ENCODE measurements at places on chromosomes 5 and 9.

DNA sequence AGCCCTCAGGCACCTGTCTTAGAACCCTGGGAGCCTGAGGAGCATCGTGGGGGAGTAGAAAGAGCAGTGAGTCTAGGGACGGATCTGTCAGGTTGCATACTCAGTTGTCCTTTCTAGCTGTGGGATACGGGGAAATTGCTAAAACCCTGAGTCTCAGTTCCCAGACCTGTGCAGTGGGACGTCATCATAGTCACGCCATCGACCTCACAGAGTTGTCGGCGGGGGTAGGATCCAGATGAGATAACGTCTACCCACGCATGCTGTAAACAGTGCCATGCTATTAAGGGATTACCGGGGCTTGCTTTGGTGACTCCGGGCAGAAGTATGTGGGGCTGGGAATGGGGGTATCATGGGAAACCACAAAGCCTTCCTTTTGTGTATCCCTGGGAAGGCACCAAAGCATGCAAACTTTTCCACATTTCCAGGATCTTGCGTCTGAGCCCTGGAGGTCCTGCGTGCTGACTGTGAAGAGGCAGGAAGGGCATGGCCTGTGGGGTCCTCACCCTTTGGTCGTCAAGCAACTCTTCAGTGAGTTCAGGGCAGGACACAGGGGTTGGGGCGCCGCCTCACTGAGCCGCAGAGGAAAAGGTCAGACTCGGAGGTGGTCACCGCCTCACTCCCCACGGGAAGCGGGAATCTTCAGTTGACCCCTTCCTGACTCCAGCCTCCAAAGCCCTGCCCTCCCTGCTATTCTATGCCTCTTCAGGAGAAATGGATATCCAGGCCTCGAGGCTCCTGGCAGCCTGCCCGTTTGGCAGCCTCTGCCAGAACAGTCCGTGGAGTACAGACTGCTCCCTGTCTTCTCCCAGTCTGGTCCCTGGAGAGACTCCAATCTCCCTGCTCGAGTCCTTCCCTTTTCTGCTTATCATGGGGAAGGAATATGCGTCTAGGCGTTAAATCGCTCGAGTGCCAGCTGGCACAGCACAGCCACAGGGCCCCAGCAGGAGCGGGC lies 186.8 kb upstream of the KLF9 start:
- no peak for DNase-seq

- no peak for DNase-seq
Observed at GRCh38 chr5:96516631-96517071, 83.6 kb upstream of the PCSK1 start.

DNA sequence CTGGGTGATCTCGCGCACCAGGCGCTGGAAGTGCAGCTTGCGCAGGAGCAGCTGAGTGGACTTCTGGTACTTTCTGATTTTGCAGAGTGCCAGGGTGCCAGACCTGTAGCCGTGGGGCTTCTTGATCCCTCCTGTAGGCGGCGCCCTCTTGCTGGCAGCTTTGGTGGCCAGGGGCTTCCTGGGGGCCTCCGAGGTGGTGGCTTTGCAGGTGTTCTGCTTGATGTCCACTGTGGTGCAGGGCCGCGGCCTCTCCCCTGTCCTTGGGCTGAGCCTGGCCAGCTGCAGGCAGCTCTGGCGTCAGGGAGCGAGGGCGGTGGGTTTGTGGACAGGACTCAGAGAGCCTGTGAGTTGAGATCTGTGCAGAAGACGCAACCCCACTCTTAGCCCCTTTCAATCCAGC lies 36.1 kb downstream of the TAF11L14 start:
- no peak for DNase-seq

DNA sequence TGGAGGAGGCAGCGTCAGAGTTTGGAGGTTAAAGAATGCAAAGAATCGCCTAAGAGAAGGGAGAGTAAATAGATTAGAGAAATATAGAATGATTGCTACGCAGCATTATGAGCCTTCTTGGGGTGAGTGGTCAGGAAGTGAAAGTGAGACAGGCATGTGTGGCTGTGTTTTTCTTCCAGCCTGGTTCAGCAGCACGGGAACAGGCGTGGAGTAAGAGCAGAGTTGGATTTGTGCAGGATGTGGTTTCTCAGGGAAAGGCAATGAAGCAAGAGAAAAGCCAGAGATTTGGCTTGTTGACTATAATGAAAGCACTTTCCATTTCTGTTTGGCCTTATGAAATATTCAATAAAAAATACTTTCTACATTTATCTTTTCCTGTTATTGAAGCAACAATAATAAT lies 34.3 kb upstream of the FRMD3 start:
- DNase-seq = no peak

DNA sequence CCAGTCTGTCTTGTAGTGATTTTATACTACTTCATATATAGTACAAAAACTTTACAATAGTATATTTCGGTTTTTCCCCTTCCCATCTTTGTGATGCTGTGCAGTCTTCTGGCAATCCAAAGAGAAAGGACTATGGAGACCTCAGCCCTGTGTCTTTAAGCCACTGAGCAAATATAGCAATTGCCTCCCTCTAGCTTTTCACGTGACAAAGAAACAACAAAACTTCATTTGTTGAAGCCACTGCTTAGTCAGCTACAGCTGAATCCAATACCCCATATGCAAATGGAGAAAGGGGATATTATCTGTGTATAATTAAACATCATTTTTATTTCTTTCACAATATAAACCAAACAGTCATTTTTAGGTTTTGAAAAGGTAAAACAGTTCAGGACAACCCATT lies 142.8 kb upstream of the STK32A start:
- no peak for DNase-seq

DNA sequence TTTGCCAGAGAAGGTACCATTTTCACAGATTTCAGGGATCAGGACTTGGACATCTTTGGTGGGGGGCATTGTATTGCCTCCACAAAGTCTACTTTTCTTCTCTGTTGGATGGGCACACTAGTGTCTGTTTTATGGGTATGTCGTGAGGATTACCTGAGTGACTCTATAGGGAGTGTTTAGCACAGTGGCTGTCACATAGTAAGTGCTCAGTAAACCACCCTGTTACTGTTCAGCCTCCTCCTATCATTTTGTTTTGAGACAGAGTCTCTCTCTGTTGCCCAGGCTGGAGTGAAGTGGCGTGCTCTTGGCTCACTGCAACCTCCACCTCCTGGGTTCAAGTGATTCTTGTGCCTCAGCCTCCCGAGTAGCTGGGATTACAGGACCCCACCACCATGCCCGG lies 2.4 kb upstream of the PRRC2B start:
- no peak for DNase-seq

DNA sequence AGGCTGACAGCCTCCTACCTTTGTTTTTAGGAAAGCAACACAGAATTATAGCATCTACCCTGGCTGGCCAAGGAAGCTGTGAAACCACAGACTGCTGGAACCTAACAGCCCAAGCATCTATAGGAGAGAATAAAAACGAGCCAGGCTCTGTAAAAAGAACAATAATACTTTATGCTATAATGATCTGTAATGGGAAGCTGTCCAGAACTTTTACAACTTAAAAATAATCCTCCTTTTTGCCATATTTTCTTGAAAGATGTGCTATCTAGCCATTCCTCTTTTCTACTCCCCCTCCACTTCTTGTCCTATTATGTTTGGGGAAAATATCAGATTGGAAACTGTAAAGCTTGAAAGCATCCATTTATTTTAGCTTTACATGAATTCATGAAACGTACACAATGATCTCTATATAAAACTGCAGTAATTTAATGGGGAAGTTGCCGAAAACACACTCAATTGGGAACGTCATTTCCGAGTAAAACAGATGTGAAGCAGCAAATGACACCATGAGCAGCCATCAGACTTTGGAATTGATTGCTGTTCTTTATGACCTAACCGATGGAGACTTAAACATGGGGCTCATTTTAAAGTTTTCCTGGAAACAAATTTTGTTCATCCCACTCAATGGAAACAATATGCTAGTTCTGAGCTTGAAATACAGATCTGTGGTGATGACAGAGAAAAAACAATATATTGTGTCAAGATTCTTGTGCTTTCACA lies 450.3 kb upstream of the CLINT1 start:
- DNase-seq = no peak

DNA sequence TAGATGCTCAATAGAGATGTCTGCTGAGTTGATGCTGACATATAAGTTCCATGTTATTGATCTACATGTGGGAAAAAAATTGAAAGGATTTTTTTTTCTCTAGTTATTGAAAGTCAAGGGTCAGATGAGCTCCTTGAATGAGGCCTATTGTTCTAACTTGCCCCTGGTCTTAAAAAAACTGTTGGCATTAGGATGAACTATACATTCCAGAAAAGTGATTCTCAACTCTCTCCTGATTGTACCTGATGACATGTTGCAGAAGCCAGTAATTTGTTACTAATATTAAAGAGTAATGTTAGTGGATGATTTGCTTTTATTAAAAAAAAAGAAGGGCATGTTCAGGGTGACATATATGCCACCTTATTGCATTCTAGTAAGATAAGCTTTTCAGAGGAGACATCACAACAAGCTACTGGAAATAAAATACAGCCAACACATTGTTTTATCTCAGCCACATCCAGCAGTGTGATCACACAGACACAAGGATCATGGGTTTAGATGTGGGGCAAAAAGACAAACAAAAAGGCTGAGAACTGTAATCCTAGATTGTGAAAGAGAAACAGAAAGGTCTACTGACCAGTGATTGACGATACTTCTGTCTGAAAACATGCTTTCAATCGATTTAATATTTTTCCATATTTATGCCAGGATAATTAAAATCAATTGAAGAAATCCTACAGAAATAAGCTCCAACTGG lies 1314.1 kb upstream of the C9orf72 start:
- DNase-seq = no peak

GRCh38 chr5:150523472-150524350 lies 15.8 kb downstream of the NDST1 start:
- peak; percentile 35 for DNase-seq

DNA sequence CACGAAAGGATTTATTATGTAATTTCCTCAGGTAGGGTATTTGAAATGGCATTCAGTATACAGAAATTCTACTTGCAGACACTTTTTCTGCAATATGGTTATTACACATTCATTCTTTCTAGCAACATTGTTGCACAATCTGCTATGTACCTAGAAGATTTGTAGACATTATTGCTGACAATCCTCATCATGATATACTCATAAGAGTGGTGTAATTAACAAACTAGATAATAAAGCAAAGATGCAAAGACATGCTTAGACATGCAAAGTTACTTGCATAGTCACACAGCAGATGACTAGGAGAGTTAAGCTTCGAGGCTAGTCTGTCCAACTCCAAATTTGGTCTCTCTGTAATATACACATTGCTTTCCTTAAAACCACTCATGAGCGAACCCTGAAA lies 317.1 kb downstream of the ASTN2 start:
- no peak for DNase-seq

DNA sequence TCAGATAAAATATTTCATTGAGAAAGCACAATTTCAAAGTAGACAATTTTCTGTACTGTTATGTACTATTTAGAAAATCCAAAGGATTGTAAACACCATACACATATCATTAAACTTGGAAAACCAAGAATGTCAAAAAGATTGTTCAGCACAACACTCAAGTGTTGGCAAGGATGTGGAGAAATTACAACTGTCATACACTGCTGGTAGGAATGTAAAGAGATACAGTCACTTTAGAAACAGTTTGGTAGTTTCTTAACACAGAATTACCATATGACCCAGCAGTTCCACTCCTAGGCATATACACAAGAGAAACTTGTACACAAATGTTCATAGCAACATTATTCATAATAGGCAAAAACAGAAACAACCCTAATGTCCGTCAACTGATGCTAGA lies 71.2 kb downstream of the OR2K2 start:
- DNase-seq = no peak

GRCh38 chr9:137521405-137521985 lies 28.7 kb downstream of the PNPLA7 start:
- no peak for DNase-seq

DNA sequence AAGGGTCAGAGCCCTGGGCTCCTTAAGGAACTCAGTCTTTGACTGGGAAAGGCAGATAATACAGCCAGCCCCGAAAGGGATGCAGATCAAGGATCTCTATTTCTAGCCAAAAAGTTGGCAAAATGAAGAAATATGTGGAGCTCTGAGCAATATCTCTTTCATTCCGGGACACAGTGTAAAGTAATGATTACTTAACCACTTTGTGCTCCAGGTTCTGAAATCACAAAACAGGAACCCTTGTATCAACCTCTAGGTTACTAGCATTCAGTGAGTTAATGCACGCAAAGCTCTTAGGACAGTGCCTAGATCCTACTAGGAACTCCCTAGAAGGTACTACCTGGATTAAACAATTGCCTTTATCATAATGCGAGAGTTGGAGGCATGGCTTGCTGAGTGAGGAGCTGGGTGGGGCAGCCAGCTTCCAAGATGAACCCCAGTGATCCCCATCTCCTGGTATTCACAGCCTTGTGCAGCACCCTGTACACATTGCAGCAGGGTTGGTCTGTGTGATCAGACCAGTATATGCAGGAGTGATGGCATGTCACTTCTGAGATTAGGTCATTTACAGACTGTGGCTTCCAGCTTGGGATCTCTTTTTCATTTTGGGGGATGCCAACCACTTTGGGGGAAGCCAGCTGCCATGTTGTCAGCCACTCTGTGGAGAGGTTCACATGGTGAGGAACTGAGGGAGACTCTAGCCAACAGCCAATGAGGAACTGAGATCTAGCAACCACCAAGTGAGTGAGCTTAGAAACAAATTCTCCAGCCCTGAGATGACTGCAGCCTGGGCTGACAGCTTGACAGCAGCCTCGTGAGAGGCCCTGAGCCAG lies 103.1 kb upstream of the SLC44A1 start:
- DNase-seq = no peak

- peak; percentile 15 for DNase-seq
Observed at GRCh38 chr9:35271637-35272036, 109.8 kb downstream of the UNC13B start.

DNA sequence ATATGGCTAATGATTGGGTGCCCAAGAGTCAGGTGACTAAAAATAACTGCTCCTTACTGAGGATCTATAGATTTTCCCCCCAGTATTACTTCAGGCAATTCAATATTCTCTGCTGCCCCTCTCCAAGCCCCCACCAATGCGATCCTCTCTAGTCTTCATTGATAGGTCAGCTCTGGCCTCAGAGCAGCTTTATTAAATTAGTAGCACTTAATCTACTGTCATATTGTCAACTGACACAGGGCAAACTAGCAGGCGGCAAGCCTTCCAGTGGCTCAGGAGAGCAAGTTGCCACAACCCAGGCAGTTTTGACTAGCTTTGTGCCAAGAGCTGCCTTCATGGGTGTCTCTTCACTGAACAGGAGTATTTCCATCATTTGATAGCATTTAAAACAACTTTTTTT lies 462.9 kb downstream of the BNC2 start:
- no peak for DNase-seq

GRCh38 chr5:145718956-145719355 lies 116.2 kb downstream of the PRELID2 start:
- DNase-seq = no peak

- DNase-seq = no peak
Observed at GRCh38 chr5:31577438-31577837, 45.3 kb downstream of the C5orf22 start.

GRCh38 chr5:89087551-89088318 lies 204.8 kb upstream of the MEF2C start:
- DNase-seq = no peak

GRCh38 chr5:1012313-1012841 lies 3.8 kb downstream of the NKD2 start:
- DNase-seq = no peak

DNA sequence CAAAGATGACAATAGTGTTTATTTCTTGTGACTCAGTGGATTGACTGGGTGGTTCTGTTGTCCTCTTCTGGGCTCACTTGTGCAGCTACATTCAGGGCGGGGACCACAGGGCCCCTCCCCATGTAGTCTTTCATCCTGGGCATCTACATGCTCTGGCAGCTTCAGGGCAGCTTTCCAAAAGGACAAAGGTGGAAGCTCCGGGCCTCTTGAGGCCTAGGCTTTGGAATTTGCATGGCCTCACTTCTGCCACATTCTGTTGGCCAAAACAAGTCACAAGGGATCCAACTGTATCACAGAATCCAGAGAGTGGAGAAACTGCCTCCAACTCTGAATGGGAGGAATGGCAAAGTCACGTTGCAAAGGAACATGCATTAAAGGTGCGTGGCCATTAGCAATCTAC lies 64.3 kb downstream of the ARHGAP26 start:
- no peak for DNase-seq
